ENCODE measurements at places on chromosomes 3 and 15.

DNA sequence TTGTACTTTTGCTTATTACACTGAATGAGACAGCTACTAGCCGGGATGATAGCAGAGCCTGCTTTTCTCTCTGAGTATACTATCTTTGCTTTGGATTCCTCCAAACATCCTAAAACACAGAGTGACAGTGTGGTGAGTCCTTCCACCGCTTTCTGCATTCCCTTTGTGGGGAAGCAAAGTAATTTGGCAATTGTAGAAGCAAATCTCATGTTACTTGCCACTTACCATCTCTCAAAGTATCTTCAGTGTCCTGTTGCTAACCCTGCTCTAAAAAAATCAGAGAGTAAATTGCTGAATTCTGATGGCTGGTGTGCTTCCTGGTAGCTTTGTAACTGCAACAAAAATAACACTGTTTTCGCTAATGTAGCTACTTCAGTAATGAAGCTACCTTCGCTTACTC is 92.4 kb upstream of the LRRFIP2 start:
- DNase-seq = no peak

DNA sequence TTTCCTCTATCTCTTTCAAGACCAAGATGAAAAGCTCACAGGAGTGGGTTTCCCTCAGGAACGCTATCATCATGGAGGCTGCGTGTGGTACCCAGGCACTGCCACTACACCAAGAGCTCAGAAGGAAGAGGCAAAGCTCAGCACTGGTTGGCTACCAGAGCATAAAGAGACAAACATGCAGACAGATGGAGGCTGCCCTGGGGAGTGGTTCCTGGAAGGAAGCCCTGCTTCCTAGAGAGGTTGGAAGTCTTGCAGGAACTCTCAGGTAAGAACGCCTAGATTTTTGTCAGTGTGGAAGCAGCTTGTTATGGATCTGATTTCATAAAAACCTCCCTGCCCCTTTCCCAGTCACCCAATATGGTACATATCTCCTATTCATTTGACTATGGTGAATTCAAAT is 49.9 kb upstream of the ADCY5 start:
- DNase-seq = no peak

GRCh38 chr3:109685084-109686079 is 348.0 kb upstream of the DPPA4 start:
- DNase-seq = no peak

DNA sequence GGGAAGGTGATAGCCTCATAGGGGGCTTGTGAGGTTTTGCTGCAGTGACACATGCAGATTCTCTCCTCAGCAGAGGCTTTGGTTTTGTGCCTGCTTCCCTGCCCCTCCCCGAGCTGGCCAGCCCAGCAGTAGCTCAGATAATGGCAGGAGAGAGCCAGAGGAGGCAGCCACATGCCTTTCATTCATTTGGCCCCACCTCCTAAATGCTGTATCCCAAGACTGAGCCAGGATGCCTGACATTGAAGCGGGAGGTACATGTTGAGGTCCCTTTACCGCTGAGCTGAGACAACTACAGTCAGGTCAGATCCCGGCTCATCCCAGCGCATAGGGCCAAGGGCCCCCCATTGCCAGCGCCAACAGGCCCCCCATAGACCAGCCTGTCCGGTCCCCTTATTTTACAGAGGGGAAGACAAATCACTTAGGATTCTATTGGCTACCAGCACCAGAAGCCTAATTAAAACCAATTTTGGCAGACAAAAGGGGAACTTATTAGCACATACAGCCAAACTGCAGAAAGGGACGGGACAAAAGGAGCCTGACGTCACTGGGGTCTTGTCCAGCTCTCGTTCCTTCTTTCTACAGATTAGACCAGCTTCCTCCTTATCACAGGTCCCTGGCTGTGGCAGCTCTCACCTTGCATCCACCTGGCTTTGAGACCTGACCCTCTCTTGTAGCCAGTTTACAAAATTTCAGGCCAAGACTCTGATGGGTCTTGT is 12.1 kb upstream of the POLG start:
- DNase-seq = no peak

DNA sequence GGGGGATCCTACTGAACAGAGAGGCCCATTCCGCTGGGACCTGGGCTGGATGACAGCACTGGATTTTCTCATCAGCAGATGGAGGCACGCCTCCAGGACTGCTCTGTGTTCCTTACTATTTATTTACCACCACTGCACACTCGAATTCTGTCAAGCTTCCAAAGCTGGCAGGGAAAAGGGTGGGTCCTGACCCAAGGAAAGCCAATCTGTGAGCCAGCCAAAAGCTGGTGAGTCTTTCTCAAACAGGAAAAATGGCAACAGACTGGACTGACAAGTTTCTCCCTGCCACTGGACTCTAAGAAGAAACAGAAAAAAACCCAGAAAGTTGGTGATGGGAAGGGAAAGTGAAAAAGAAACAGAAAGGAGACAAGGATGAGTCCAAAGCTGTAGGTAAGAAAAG is 37.8 kb downstream of the CD47 start:
- no peak for DNase-seq

DNA sequence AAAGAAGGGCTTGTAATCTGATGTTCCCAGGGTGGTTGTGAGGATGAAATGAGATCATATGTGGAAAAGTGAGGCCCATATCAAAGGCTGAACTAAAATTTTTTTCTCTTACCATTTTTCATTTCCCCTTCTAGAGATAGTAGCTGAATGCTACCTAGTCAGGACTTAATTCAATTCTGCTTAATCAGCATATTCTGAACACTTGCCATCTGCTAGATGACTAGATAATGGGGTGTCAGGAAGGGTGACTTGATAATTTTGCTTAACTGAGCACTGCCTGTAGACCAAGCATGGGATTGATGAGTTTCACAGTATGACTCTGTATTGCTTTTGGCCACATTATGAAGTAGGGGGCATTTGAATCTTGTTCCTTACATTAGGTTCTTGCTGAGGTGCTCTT is 136.2 kb downstream of the CHST2 start:
- no peak for DNase-seq

DNA sequence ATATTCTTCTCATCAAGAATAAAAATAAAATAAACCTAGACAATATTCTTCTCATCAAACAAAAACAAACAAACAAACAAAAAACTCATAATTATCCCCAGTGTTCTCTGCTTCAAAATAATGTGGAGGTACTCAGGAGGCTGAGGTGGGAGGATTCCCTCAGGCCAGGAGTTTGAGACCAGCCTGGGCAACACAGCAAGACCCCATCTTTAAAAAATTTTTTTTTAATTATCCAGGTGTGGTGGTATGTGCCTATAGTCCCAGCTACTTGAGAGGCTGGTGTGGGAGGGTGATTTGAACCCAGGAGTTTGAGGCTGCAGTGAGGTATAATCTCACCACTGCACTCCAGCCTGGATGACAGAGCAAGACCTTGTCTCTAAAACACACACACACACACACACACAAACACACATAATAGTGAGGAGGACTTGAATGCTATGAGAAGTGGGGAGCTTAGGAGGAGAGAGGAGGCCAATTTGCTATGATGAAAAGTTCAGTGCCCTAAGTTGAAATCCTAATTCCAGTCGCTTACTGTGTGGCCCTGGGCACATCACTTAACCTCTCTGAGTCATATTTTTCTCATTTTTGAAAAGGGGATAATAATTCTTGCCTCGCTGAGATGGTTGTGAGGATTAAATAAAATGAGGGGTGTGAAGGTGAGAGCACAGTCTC is 35.8 kb upstream of the HERC1 start:
- no peak for DNase-seq

DNA sequence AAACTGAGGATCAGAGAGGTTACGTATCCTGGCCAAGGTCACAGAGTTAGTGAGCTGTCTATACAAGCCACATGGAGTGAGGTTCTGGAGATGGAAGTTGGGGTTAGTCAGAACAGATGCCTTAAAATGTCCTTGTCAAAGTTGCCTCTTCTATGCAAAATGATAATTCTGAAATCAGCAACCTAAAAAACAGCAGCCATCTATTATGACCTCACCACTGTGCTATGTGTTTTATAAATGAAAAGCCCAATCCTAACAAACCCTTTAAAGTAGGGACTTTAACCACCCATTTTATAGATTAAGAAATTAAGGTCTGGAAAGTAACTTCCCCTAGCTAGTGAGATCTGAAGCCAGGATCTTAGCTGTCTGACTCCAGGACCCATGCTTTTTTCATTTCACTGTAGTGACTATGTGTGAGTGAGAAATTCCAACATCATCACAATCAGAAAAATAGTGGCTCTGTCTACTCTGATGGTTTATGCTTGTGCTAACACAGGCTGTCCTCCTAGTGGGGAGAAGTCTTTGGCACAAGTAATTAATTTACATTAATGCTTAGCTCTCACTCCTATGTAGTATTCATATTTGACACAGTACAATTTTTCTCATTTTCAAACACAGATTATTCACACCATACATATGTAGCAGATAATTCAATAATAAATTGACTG is 143.6 kb downstream of the ANO10 start:
- DNase-seq = no peak

DNA sequence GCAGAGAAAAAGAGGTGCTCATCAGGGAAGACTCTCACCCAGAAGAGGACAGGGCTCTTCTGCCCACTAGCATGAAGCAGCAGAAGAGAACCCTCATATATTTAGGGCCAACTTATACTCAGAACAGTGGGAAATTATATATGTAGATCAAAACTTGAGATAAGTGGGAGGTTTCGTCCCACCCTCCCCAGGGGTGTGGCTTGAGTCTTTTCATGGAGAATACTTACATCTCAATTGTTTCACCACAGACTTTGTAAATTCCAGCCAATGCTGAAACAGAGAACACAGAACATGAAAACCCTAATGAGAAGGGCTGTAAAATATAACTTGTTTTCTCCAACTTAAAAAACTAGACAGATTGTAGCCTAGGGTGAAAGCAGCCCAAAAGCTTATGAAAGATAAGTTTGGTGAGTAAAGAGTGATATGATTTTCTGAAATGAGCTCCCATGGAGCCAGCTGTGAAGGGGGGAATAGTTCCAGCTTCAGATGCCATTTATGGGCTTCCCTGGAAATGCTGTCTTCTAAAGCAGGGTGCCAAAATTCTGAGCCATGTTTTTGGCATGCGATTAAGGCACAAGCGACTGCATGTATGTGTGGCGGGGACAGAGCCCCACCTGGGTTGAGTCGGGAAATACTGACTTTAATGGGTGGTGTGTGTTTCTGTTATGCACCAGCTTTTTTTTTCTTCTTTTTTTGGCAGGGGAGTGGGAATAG is 92.9 kb downstream of the WDR76 start:
- DNase-seq = no peak

- DNase-seq = no peak
Observed at GRCh38 chr15:39025321-39025720, 460.7 kb upstream of the RASGRP1 start.

DNA sequence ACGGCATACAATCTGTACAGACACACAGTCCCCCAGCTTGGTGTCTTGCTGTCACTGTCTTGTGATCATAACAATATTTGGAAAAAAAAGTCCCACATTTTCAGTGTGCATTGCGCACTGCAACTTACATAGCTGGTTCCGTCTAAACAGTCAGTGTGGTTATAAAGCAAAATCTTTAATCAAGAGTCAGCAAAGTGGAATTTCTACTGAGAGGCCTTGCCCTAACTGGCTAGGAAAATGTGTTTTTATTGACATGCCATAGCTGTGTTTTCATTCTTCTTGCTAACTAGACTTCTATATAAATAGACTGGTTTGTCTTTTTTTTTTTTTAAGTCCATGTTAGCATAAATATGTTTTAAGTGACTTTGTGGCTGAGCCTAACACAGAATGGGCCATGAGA is 174.8 kb downstream of the POLR2M start:
- DNase-seq = no peak

GRCh38 chr15:69669446-69669845 is 216.8 kb downstream of the RPLP1 start:
- no peak for DNase-seq

- no peak for DNase-seq
Observed at GRCh38 chr15:56835718-56836171, 82.7 kb upstream of the TCF12 start.

GRCh38 chr15:100812802-100813201 is 66.8 kb upstream of the ALDH1A3 start:
- no peak for DNase-seq

GRCh38 chr3:192802957-192803899 is 75.9 kb upstream of the FGF12 start:
- DNase-seq = no peak

DNA sequence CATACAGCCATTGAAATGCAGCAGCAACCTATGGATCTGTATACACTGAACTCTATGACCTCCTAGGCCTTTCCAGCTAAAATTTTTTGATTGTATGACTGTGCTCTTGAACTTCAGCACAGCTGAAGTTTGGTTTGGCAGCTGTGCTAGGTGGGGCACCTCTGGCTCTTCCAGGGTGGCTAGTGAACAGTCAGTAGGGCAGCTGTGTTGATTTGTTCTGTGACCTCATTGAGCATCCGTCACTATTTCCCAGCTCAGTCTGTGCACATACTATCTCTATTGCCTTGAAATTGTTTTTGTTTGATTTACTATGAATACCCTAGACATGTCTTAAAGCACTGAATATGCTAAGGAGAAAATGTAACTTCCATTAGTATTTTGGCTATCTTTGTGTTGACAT is 363.2 kb upstream of the NAALADL2 start:
- DNase-seq = no peak

DNA sequence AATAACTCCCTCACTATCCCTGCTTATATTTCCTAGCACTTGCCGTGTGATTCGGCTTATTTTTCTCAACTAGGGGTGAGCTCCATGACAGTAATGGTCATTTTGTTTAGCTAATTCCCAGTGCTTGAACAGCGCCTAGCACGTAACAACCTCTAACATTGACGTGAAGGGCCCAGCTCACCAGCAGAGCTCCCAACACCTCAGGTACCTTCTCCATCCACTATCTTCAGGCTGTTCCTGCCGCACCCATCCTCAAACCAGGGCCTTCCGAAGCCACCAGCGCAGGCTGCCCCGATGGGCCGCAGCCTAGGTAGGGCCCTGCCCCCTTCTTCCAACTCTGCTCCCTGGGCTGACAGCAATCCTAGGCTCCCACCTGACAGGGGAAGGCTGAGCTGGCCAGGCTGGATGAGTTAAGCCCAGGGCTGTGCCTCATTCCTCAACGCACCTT is 751 bp upstream of the RPS17 start:
- no peak for DNase-seq

- no peak for DNase-seq
Observed at GRCh38 chr3:5798809-5799208, 611.3 kb downstream of the EDEM1 start.

GRCh38 chr3:128471720-128472119 is 5.0 kb upstream of the DNAJB8 start:
- DNase-seq = no peak

DNA sequence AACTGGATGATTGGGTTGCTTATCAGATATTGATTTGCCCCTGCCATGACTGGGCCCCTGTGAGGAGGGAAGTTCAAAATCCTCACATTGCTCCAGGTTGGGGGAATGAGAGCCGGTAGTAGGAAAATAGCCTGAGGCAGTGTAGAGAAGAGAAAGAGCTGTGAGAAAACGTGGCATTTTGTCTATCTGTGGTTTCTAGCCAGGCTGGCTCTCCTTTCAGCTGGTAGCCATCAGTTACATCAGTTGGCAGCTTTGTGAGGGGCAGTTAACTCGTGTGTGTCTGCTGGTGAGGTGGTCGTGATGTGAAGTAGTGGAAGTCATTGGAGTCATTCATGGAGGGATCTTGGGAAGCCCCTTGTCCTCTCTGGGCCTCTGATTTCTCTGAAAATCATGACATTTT is 5.2 kb downstream of the ESYT3 start:
- DNase-seq = no peak

- no peak for DNase-seq
Observed at GRCh38 chr3:153379516-153379915, 217.5 kb downstream of the RAP2B start.
